Stimulated activated CD4-positive, alpha-beta T cell treated with anti-CD3 and anti-CD28 coated beads, TNF-alpha, amount 100 ng/mL, for 48 hours (primary cell): ENCODE measurements at places on chromosomes 3 and 15.

GRCh38 chr15:45801543-45801942, 166.7 kb downstream of the SQOR start:
- DNase-seq, result no peak

DNA sequence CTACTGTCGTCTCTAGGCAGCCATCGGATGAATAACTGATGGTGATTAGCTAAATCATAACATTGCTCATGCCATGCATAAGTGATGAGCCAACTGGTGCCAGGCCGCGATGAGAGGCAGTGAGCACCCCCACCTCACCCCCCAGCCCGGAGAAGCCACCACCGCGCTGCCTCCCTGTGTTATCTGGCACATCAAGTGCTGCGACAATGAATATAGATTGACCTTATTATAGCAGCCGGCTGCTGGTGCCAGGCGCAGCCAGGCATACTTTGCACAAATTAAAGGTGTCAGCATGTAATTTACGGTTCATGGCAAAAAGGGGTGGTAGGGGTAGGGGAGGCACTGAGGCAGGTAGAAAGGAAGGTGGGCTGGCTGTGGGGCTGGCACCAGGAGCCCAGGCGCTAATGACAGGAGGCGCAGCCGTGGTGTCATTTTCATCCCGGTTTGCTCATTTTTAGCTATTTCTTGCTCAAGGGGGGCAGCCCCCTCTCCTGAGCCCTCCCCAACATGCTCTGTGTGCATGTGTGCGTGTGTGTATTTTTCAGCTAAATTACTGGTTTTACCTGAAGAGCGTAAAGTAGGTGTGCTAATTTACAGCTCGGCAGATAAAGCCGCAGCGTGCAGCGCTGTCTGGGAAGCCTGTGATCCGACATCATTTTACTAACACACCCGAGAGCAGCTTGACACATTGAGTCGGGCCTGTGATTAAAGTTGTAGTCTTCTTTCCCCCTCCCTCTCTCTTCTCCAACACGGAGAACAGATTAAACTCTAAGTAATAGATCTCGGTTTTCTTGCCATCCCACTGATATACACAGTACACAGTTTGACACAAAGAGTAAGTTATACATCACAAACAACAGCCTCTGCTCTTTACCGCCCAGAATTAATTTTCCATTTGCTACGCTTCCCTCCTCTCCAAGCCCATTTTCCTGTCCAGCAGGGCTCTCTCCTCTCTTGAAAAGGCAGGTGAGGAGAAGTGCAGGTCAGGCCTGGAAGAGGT, 212.3 kb downstream of the RPLP1 start:
- no peak for DNase-seq

DNA sequence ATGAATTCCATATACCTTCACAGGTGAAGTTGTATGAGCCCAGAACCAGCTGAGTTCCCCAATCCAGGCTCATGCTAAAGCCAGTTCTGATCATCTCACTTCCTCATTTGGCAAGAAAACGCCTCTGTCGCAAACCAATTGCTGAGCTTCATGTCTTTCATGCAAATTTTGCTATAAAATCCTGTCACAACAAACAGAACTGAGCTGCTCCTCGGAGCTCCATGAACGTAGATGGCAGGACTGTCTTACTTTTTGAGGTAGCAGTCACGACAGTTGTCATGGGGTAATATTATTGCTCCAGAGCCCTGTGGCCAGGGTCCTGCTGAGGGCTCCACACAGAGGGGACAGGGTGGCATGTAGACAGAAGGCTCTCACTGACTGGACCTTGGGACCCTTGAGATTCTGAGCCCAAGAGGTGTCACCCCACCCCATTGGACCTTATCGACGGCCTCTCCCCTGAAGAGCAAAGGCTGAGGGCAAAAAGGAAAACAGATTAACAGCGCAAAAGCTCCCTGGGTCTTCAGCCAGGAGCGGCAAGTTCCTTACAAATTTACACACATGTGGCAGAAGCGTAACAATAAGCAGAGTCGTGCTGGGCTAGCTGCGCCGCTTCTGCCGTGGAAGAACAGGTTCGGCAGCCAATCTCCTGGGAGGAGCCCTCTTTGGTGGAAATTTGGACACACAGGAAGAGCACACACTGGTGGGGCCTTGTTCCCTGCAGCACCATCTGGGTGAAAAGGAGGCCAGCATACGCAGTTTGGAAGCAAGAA, 249.2 kb downstream of the OPA1 start:
- DNase-seq, result no peak

GRCh38 chr3:77247061-77247460, 207.2 kb downstream of the ROBO2 start:
- no peak for DNase-seq

GRCh38 chr3:195001261-195001660, 269.7 kb downstream of the XXYLT1 start:
- no peak for DNase-seq

- DNase-seq, result no peak
Measured at GRCh38 chr3:8746780-8747345, 13.3 kb downstream of the CAV3 start.

DNA sequence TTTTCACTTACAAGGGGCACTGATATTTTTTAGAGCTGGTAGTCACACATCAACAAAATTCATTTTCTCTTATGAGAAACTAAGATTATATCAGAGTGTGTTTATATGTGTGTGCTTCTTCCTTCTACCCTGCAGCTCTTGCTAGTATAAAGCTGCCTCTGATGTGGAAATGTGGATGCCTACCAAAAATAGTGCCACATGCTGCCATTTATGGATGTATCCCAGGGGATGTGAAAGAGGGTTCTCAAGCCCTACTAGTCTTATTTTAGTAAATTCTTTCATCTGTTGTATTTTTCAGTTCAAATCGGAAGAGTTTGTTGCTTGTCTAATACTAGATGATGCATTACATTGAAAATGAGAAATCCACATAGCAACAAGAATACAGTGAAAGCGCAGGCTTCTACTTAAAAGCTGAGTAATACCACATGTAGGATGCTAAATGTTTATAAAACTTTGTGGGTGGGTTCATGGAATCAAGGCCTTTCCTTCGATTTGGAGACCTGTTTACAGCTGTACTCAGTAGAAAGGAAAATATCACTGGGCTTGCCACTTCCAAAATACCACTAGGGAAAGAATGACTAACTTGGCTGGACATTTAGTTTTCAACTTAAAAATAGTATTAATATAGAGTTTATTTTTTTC, 399.2 kb downstream of the EPHA3 start:
- no peak for DNase-seq

DNA sequence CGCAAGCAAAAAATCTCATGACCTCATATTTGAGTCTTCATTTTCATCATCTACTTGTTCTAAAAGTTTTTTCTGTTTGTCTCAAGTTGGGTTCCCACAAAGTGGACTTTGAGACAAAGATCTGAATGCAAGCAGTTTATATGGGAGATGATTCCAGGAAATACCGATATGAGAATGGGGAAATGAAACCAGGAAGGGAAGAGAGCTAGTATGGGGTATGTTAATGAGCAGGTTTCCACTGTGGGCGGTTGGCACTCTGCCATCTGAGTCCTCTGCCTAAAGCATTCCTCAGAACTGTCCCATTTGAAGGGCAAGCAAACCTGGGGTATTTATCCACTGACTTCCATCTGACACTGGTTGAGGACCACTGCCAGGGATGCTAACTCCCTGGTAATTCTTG, 8.8 kb downstream of the ADPRH start:
- DNase-seq, result no peak
